ENCODE measurements at places on chromosomes 12 and 14.

DNA sequence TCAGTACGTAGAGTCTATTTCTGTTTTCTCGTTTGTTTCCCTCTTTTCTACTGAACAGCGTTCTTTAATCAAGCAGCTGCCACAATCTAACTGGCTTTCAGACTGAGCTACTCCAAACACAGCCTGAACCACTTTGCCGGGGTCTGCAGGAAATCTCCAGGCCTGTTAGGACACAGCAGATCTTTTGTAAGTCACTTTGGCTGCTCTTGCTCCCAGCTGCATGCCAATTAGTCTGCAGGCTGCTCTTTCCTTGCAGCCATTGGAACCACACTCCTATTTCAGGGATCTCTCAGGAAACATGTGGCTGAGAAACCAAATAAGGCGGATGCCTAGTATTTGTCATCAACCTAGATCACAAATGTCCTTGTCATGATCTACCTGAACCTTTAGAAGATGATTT is 73.6 kb downstream of the TMTC1 start:
- H3K4me1 ChIP-seq, result no peaks in the 10 kb centered on the region
- no peak overlapping the region for H3K4me3 ChIP-seq
- no peak overlapping the region for H3K27ac ChIP-seq
- no peaks in the 10 kb centered on the region for H3K27me3 ChIP-seq

GRCh38 chr12:51626629-51627028 is 35.6 kb downstream of the SCN8A start:
- H3K27me3 ChIP-seq, result no peaks in the 10 kb centered on the region
- no peak overlapping the region for H3K4me3 ChIP-seq
- no peak overlapping the region for H3K27ac ChIP-seq
- no peaks in the 10 kb centered on the region for H3K4me1 ChIP-seq
- DNase-seq, result no peak

DNA sequence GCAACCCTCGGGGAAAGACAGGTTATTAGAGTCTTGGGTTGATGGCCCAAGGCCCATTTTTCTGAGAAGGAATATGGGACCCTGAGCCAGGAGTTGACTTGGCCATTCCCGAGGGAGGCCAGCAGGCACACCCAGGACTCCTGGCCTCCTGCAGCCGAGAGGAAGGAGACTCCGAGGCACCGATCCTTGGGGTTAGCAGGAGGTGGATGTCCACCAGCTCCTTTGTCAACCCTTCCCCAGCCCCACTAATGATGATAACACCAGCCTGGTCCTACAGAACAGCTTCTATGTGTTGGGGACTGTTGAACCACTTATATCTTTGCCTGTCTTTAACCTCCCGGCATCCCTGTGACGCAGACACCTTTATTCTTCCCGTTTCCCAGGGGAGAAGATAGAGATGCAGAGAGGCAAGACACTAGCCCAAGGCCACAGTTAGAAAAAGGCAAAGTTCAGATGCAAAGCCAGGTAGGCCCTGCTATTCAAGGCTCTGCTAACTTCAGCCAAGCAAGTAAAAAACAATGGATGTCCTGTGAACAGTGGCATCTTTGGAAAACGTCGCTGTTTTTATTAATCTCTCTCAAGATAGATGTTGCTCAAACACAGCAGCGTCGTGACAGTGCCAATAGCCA is 767.3 kb upstream of the TBX3 start:
- H3K4me1 ChIP-seq, result peaks cover 4% of the 10 kb centered on the region
- no peaks in the 10 kb centered on the region for H3K36me3 ChIP-seq
- no peaks in the 10 kb centered on the region for H3K27me3 ChIP-seq

DNA sequence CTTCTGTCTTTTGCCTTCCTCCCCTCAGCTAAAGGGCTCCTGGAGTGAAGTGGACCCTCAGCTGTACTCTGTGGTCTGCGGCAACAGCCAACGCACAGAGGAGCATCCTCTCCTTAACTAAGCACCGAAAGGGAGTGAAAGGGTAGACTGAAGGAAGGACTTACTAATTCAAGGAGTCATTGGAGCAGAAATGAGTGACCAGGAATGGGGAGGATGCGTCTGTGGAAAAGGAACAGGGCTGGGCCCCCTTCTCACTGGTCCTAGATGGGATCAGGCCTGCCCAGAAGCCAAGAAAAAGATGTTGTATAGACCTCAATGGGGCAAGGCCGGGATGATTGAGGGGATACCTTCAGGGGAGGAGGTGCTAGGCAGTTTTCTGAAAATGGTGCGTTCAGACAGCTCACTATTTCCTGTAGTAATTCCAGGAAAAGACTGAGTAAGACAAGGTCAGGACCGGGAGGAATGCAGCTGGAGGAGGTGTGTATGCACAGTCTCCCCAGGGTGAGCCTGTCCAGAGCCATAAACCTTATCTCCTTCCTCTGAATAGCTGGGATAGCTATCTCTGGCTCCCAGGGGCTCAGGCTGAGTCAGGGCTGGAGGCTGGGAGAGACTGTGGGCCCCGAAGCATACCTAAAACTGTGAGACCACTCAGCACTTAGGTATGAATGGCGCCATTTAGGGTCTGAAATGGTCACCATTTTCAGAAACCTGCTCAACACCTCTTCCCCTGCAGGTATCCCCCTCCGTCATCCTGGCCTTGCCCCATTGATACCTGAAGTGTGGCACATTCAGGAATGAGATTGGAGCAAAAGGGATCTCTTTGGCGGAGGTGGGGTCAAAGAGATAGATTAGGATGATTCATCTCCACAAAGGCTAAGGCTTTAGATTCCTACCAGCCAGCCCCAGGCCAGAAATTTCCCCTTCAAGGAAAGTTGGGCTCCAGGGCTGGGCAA is 20.2 kb upstream of the KRT8 start:
- no peak for DNase-seq
- no peaks in the 10 kb centered on the region for H3K27me3 ChIP-seq
- no peak overlapping the region for H3K27ac ChIP-seq
- H3K4me3 ChIP-seq, result no peak overlapping the region
- H3K36me3 ChIP-seq, result no peaks in the 10 kb centered on the region

- no peak overlapping the region for H3K4me3 ChIP-seq
- H3K4me1 ChIP-seq, result peaks cover 9% of the 10 kb centered on the region
- no peaks in the 10 kb centered on the region for H3K27me3 ChIP-seq
Measured at GRCh38 chr12:132506328-132507160, 16.6 kb downstream of the FBRSL1 start.

- H3K4me3 ChIP-seq, result no peak overlapping the region
- no peak for DNase-seq
- H3K27me3 ChIP-seq, result no peaks in the 10 kb centered on the region
- peaks cover 38% of the 10 kb centered on the region for H3K36me3 ChIP-seq
- H3K27ac ChIP-seq, result no peak overlapping the region
- peaks cover 3% of the 10 kb centered on the region for H3K4me1 ChIP-seq
Measured at GRCh38 chr14:67749341-67750084, 47.8 kb downstream of the RDH12 start.

DNA sequence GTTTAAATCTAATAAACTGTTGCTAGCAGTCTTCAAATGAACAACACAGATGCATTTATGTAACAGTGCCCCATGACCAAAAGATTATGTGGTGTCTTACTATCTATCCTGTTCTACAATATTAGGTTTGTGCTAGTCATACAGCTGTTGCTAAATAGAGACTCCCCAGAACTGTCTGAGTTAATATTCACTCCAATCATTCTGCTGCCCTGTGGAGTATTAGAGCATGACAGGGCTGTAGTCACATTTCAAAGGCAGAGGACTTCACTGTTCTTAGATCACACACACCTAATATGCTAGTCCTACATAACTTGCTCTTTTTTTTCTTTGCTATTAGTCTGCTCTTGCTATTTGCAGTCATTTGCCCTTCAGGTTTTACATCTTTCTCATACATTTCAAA is 157.6 kb upstream of the MDGA2 start:
- DNase-seq, result no peak
- H3K27me3 ChIP-seq, result no peaks in the 10 kb centered on the region
- no peak overlapping the region for H3K27ac ChIP-seq

- peaks cover 5% of the 10 kb centered on the region for H3K4me1 ChIP-seq
- no peak overlapping the region for H3K27ac ChIP-seq
- no peaks in the 10 kb centered on the region for H3K36me3 ChIP-seq
- H3K27me3 ChIP-seq, result no peaks in the 10 kb centered on the region
- no peak for DNase-seq
- H3K4me3 ChIP-seq, result no peak overlapping the region
Measured at GRCh38 chr14:72638021-72638420, 255.9 kb downstream of the DPF3 start.

DNA sequence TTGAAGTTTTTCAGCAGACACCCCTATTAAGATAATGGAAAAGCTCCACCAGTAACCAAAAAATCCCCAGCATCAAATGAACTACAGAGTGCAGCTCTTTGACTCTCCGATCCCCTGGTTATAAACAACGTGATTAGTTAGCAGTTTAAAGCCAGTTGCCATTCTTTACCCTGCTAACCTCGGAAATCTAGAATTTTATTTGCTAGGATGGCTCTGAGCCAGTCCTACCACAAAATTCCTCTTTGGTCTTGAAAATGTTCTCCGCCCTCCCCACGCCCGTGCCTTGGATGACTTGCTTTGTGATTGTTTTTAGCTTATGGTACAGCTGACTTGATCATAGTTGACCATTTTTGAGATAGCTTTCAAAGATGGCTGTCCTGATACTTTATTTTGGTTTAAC is 1.2 kb downstream of the KLHDC2 start:
- H3K27ac ChIP-seq, result peak overlapping the region; percentile 32
- H3K27me3 ChIP-seq, result no peaks in the 10 kb centered on the region
- DNase-seq, result no peak
- 0 out of 2 replicates have a peak, but pooled peaks cover 5% of the 10 kb centered on the region for H3K36me3 ChIP-seq
- peaks cover 7% of the 10 kb centered on the region for H3K4me1 ChIP-seq
- peak overlapping the region; percentile 93 for H3K4me3 ChIP-seq

DNA sequence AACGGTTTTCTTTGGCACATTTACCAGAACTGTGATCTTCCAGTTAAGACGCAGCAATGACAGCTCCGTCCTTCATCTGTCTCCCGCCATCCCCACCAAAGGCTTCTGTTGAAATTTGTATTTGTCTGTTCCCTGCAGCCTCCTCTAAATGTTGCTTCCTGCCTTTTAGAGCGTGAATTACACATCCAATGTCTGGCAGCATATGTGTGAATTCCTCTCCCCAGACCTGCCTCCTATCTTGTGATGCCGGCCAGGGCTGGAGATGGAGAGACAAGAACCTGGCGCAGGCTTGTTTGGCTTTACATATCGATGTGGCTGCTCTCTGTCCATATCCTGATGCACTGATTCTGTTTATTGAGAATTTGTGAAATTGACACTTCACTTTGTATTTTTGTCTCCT is 738.4 kb upstream of the TMEM132C start:
- no peaks in the 10 kb centered on the region for H3K36me3 ChIP-seq
- H3K4me1 ChIP-seq, result no peaks in the 10 kb centered on the region
- H3K4me3 ChIP-seq, result no peak overlapping the region

DNA sequence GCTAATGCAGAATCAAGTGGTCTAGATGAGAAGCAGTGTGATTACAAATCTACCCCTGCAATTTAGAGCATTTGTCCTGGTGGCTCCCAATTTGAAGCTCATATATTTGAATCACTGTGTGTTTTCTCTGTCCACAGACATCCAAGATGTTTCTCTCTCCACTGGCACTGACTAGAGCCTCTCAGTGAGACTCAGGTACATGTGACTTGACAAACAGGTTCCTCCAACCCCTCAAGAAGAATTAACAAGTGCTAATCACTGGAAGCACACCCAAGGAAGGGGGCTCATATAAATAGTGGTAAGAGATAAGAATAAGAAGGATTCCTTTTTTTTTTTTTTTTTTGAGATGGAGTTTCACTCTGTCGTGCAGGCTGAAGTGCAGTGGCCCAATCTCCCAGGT is 20.5 kb downstream of the OR10G2 start:
- DNase-seq, result no peak
- H3K27me3 ChIP-seq, result no peaks in the 10 kb centered on the region
- H3K4me1 ChIP-seq, result no peaks in the 10 kb centered on the region
- no peak overlapping the region for H3K27ac ChIP-seq
- no peaks in the 10 kb centered on the region for H3K36me3 ChIP-seq
- no peak overlapping the region for H3K4me3 ChIP-seq

GRCh38 chr12:103799857-103800771 is 40.9 kb downstream of the NT5DC3 start:
- no peak overlapping the region for H3K27ac ChIP-seq
- no peak for DNase-seq
- H3K27me3 ChIP-seq, result no peaks in the 10 kb centered on the region
- H3K36me3 ChIP-seq, result peaks cover 3% of the 10 kb centered on the region

- H3K27ac ChIP-seq, result no peak overlapping the region
- no peak overlapping the region for H3K4me3 ChIP-seq
- no peaks in the 10 kb centered on the region for H3K27me3 ChIP-seq
- no peak for DNase-seq
- H3K36me3 ChIP-seq, result peaks cover 17% of the 10 kb centered on the region
Measured at GRCh38 chr14:105255021-105255507, 6.7 kb downstream of the BTBD6 start.

GRCh38 chr14:21525962-21526671 is at the start of gene SALL2:
Gene SALL2 (minus strand): TSS chr14:21526346. CDS start chr14:21526127, 219 bp downstream.
- H3K36me3 ChIP-seq, result no peaks in the 10 kb centered on the region
- H3K4me3 ChIP-seq, result peak within 1 kb of the TSS; percentile 73
- H3K27me3 ChIP-seq, result no peaks in the 10 kb centered on the region

GRCh38 chr14:92534932-92535643 is 21.5 kb downstream of the RIN3 start:
- H3K27ac ChIP-seq, result no peak overlapping the region
- no peak overlapping the region for H3K4me3 ChIP-seq
- H3K36me3 ChIP-seq, result no peaks in the 10 kb centered on the region
- H3K27me3 ChIP-seq, result no peaks in the 10 kb centered on the region
- DNase-seq, result no peak
- peaks cover 30% of the 10 kb centered on the region for H3K4me1 ChIP-seq

- no peak overlapping the region for H3K27ac ChIP-seq
- peaks cover 19% of the 10 kb centered on the region for H3K4me1 ChIP-seq
- no peak for DNase-seq
- H3K4me3 ChIP-seq, result no peak overlapping the region
Measured at GRCh38 chr12:93177208-93178153, 200.2 kb upstream of the NUDT4 start.

- H3K27me3 ChIP-seq, result no peaks in the 10 kb centered on the region
- H3K4me1 ChIP-seq, result no peaks in the 10 kb centered on the region
- DNase-seq, result no peak
- H3K4me3 ChIP-seq, result no peak overlapping the region
- no peaks in the 10 kb centered on the region for H3K36me3 ChIP-seq
- no peak overlapping the region for H3K27ac ChIP-seq
Measured at GRCh38 chr12:102465762-102466560, 14.4 kb downstream of the IGF1 start.

- H3K27ac ChIP-seq, result no peak overlapping the region
- no peak overlapping the region for H3K4me3 ChIP-seq
- no peaks in the 10 kb centered on the region for H3K36me3 ChIP-seq
- no peaks in the 10 kb centered on the region for H3K27me3 ChIP-seq
Measured at GRCh38 chr14:78637489-78637888, 467.3 kb downstream of the NRXN3 start.

GRCh38 chr12:42298887-42299286 is 27.0 kb downstream of the ZCRB1 start:
- no peak for DNase-seq
- 0 out of 2 replicates have a peak overlapping the region, but pooled peaks have one; percentile 31 for H3K4me3 ChIP-seq
- peaks cover 20% of the 10 kb centered on the region for H3K4me1 ChIP-seq
- H3K27ac ChIP-seq, result peak overlapping the region; percentile 77
- H3K36me3 ChIP-seq, result no peaks in the 10 kb centered on the region
